ENCODE measurements at places on chromosomes 3 and 15.

DNA sequence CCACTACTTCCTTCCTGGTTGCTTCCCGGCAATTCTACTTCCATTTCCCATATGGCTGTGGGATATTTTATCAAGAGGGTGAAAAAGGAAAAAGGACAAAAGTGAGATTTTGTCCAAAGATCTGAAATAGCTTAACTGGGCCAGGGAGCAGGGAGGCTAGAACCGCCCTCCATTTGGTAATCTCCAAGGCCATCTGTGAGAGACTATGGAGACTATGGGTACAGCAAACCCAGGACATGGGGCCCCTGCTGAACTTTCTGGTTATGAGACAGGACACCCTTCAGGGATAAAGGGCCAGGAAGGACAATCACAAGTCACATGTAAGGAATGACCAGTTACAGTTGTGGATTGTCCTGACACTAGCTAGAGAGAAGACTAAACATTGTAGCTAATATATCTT lies 24.3 kb downstream of the ZSCAN2 start:
- no peak for DNase-seq

GRCh38 chr3:86989611-86990010 lies 1.3 kb downstream of the VGLL3 start:
- DNase-seq, result no peak

DNA sequence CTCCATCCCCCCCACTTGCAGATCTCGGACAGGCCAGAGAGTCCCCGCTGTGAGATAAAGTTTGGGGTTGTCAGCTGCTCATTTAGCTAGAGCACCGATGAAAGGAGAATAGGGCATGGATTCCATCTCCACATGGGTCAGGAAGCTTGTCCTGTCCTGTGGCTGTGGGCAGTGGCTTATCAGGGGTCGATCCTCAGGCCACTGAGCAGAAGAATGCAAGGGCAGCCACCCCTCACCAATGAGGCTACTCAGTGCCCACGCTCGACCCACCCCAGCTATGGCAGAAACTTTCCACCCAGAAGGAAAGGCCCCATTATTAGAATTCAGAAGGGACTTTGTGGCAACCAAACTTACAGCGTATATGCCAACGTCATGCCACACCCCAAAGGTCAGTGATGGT lies 43.3 kb downstream of the CPN2 start:
- DNase-seq, result no peak

DNA sequence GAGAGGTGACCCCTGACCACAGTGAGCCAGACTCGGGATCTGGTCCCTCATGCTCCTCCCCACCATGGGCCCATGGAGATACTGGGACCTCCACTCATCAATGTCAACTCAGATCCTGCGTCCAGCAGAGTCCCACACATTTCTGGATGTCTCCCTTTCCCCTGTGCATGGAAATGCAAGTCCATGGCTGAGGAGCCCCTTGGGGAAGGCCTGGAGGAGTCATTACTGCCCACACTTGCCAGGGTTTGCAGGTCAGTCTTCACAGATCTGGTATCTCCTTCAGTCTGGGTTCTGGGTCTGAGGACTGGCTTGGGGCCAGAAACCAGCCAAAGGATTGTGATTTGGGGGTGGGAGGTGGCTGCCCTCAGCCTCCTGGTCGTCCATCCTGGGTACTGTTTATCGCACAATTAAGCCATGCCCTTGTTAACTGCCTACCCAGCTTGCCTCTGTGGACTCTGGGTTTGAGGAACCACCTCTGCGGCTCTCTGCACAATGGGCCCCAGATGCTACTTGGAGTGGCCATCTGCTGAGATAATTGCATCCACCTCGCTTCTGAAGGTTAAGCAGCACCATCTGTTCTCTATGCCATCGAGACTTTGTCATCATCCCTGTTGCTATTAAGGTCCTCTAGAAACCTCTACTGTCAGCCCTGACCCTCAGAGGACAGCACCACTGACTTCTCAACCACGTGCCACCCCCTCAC lies 49.9 kb upstream of the KLF13 start:
- DNase-seq, result no peak

GRCh38 chr3:189554868-189555557 lies 76.2 kb upstream of the TP63 start:
- no peak for DNase-seq

All from effector memory CD4-positive, alpha-beta T cell (primary cell).